NCI-H1694 (cell line): ENCODE measurements at places on chromosomes 2 and 18.
A peak's percentile ranks its signal among the peaks of the same experiment; 100 is the strongest.

DNA sequence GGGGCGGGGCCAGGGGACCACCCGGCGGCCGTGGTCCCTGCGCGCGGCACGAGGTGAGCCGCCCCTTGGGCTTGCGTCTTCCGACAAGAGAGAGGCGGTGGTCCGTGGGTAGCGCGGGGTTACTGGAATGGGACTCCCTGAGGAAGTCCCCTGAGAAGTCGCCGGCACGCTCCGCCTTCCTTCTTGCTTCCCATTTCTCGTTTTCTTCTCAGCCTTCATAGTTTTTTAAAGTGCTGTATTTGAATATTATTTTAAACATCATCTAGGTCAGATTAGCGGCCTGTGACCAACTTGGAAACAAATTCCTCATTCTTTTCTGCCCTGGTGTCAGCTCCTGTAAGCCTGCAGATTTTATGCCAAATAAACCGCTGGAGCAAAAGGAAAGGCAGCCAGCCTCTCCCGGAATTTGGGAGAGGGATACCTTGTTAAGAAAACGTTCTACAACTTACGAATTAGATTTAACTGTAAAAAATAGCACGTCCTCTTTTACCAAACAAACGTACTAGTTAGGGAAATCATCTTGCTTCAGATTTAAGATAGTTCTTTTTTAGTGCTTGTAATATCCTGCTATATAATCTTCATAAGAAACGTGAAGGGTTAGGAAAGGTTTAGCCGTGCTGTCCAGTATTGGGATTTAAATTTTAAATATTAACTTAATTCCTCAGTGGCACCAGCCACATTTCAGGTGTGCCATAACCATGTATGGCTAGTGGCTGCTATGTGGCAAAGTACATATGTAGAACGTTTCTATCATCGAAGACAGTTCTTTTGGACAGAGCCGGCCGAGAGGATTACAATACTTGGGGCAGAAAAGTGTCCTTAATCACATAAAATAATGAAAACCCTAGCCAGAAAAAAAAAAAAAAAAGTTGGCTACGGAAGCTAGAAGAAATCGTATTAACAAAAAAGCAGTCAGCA, 628 bp upstream of the PTPN2 start:
- no peak for DNase-seq

DNA sequence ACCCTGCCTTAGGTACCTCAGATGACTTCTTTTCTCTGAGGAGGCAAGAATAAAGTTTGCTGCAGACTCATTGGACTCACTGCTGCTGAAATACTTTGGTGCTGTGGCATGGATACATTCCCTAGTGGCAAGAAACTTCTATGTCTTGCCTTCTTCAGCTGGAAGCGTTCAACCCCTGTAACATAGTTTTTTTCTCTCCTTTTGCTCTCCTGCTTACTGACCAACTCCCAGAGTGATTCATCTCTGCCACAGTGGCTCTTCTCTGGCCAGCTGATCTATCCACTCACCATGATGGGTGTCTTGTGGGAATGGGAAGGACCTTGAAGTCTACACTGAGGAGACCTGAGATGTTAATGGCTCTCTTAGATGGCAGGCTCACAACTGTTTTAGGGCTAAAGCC, 309.3 kb upstream of the LRRTM4 start:
- no peak for DNase-seq

GRCh38 chr2:187504312-187504921, 49.8 kb downstream of the TFPI start:
- DNase-seq, result no peak

GRCh38 chr18:46071653-46072375, at the start of gene PSTPIP2:
TSS of gene PSTPIP2 (minus strand) at chr18:46072260. CDS start at chr18:46072188, 72 bp downstream.
- no peak for DNase-seq

DNA sequence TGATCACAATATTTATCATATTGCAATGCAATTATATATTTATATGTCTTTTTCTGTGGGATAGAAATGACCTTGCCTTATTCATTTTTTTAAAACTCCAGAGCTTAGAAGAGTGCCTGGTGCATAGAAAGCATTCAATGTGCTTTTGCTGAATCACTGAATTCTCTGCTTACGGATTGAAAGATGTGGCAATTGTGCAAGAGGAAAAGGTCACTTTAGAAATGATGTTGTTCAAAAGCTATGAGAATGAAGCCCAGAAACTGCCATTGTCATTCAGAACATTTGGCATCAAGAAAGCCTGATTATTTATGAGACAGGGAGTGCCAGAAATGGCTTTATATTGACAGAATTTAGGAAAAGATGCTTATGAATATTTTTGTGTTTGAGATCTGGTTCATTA, 678.6 kb upstream of the CDH2 start:
- DNase-seq, result no peak

DNA sequence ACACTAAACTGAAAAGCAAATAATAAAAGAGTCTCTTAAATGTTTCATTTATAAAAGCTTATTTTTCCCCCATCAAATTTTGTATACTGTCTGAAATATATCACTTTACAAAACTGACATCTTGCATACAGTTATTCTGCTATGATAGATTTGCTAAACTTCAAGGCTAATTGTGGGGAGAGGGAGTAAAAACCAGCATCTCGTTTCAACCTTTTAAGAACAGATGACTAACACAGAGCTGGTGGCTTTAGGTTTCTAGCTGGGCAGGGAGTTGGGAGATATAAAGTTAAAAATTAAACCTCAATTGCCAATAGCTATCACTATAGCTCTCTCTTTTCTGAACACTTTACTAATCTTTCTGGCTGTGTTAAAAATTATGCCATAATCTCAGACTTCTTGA, 23.5 kb downstream of the C1D start:
- no peak for DNase-seq

- no peak for DNase-seq
Measured at GRCh38 chr18:59660786-59661743, 36.2 kb downstream of the CCBE1 start.

- no peak for DNase-seq
Measured at GRCh38 chr2:97738179-97739019, 25.0 kb downstream of the ZAP70 start.

- DNase-seq, result no peak
Measured at GRCh38 chr2:216344950-216345300, 27.4 kb downstream of the MARCHF4 start.

GRCh38 chr2:37302701-37303252, 21.9 kb downstream of the PRKD3 start:
- DNase-seq, result no peak

GRCh38 chr18:3721771-3722648, 272.0 kb downstream of the TGIF1 start:
- no peak for DNase-seq

DNA sequence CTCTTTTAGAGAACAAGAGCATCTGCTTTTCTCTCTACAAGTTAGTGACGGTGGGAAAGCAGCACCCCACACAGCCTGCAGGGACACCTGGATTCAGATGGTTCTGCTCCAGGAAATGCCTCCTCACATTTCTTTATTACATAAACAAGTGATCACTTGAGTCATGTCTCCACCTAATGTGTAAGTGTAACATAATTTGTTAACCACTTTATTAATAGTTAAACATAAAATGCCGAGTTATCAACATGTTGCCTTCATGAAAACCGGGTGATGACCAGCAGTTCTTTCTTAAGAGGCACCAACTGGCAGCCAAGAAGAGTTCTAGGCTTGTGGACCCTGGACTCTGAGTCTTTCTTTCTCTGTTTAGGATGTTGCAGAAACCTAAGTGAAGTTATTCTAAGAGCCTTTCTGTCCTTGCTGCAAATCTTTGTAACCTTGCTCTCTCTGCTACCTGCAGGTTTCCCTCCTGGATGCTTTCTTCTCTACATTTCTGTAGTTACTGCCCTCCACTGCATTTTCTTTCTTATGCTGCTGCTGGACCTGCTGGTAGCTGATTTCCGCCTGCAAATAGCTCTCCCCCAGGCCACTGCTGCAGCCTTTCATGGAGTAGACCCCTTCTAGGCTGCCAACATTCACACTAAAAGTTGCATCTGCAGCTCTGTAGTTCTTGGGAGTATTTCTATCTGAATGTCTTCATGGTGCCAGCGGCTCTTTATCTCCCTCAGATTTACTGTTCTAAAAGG, 24.3 kb downstream of the UPP2 start:
- no peak for DNase-seq

DNA sequence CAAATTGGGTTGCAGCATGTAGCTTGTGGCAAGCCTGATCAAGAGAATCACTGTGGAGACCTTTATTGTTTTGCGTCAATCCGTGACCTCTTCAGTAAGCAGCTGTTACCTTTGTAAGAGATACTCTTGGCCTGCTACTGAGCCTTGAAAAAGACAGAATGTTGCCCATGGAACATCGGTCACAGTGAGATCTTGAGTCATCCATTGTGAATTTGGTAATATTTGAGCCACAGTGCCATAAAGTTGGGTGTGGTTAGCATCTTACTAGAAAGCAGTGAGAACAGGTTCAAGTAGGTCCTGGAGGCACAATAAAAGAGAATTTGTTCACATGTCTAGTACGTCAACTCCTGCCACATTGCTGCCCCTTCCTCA, 12.7 kb upstream of the EFR3B start:
- no peak for DNase-seq

DNA sequence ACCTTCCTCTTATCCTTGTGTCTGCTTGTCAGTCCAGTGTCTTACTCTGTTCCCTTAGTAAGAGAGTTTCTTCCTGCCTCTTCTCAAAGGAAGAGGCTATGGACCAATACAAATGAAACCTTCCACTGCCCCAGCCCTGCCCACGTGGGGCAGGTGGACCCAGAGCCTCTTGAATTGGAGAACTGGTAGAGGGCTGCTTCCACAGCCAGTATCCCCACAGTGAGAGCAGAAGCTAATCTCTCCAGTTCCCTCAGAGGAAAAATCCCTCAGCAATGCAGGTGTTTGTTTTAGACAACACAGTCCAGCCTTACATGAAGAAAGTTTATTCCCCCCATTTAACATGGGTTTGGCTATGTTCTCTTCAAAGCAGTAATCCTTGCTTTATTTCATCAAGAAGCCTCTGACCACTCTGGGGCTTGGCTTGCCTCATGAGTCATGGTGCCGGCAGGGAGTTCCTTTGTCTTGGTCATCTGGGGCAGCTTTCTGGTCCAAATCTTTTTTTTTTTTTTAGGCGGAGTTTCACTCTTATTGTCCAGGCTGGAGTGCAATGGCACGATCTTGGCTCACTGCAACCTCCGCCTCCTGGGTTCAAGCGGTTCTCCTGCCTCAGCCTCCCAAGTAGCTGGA, 6.5 kb upstream of the CYBRD1 start:
- no peak for DNase-seq

GRCh38 chr2:1692342-1692741, 52.0 kb downstream of the PXDN start:
- DNase-seq, result no peak

DNA sequence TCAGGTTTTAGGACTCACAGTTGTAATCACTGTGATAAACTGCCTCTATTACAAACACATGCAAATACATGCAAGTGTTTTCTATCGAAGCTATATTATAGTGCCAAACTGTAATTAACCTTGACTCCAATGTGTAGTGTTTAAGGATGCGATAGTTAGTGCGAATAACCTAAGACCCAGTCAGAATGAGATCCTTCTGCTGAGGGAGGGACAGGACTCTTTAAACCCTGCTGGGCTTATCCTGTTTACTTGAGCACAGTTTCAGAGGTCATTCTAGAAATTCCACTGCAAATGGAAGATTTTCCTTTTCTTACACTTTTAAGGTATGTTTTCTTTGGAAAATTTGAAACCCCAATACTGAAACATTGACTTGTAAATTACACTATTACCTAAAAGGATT, 68.2 kb downstream of the CALCRL start:
- DNase-seq, result no peak

GRCh38 chr2:1743396-1744150, 742 bp downstream of the PXDN start:
- DNase-seq, result no peak

- DNase-seq, result no peak
Measured at GRCh38 chr2:179936654-179937053, 70.4 kb downstream of the CWC22 start.

- DNase-seq, result no peak
Measured at GRCh38 chr2:235419996-235420395, 73.8 kb upstream of the AGAP1 start.

GRCh38 chr2:71455741-71456569, 2.6 kb downstream of the DYSF start:
- DNase-seq, result no peak

DNA sequence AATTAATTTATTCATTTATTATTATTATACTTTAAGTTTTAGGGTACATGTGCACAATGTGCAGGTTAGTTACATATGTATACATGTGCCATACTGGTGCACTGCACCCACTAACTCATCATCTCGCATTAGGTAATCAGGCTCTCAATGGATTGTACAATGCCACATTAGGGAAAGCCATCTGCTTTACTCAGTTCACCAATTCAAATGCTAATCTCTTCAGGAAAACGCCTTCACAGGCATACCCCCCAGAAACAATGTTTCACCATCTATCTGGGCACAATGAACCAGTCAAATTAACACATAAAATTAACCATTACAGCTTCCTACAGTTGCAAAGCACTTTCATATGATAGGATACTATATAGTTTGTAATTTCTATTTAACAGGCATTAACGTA, 84.8 kb upstream of the DNAJC10 start:
- no peak for DNase-seq

DNA sequence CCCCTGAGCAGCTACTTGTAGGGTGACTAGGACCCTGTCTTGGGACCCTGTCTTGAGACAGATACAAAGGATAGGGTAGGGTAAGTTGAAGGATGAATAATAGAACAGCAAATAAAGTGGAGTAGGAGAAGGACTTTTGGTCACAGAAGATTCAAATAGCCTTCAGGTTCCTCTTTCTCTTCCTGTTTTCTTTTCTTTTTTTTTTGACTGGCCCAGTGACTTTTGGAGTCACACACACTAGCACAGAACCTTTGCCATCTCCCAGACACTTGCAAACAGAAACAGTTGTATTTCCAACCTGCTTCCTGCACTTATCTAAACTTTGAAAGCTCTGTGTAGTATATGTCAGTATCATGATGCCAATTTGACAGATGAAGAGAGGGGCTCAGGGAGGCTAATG, 108.2 kb downstream of the TDRD15 start:
- DNase-seq, result no peak

GRCh38 chr2:150169237-150169629, 318.2 kb downstream of the RND3 start:
- no peak for DNase-seq

- no peak for DNase-seq
Measured at GRCh38 chr2:191679818-191680600, 2.1 kb downstream of the NABP1 start.

GRCh38 chr2:197851451-197851850, 47.1 kb downstream of the PLCL1 start:
- DNase-seq, result no peak

DNA sequence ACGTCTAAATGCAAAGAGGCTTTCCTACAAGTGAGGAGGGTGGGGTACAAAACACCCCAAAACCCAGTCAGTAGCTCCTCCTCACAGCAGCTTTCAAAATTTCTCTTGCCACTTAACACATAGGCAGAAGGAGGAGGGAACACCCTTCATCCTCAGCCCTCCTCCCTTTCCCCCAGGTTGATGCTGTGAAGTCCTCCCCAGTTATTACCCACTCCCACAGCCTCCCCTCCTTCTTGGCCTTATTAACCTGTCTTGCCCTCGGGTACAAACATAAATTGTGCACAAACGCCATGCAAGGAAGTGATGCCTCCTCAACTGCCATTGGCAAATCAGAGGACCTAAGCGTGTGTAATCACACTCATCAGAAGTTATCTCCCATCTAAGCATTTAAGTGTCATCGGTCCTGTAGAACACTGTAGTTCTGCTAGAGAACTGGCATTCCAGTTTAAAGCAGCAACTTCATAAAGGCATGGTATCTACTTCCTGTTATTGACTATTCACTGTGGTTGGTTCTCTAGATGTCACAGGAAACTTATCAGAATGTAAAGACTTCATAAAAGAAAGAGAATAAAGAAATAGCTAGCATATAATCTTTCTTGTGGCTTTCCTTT, at the start of gene DSC1:
DSC1 (minus strand) TSS at position 32 of the 611 bp plus-strand sequence. CDS start 262 bp downstream, outside the sequence.
- DNase-seq, result no peak

- DNase-seq, result peak; percentile 5
Measured at GRCh38 chr2:122136056-122136455, 380.6 kb downstream of the TSN start.
